ENCODE measurements at places on chromosomes 7 and 10.

- no peak for DNase-seq
Observed at GRCh38 chr7:121049028-121049791, 60.7 kb downstream of the CPED1 start.

- no peak for DNase-seq
Observed at GRCh38 chr10:100014071-100014762, 4.5 kb upstream of the DNMBP start.

GRCh38 chr10:91345716-91346115, 64.4 kb upstream of the HECTD2 start:
- DNase-seq: no peak

DNA sequence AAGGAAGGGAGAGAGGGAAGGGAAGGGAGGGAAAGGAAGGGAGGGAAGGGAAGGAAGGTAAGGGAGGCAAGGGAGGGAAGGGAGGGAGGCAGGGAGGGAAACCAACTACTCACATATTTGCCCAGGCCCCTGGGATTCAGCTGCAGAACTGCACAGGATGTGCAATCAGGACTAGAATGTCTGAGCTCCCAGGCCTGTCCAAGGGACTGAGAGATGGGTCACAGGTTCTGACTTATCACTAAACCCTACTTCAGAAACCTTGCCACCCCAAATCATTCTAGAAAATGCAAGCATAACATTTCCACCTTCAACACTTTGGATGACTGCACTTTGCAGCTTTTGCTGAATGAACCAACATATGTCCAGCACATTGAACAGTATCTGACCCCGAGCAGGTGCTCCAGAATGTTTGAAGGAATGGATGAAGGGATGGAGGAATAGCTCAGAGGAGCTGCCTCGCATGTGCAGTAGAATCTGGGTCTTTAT, 245.3 kb downstream of the KCNMA1 start:
- no peak for DNase-seq

DNA sequence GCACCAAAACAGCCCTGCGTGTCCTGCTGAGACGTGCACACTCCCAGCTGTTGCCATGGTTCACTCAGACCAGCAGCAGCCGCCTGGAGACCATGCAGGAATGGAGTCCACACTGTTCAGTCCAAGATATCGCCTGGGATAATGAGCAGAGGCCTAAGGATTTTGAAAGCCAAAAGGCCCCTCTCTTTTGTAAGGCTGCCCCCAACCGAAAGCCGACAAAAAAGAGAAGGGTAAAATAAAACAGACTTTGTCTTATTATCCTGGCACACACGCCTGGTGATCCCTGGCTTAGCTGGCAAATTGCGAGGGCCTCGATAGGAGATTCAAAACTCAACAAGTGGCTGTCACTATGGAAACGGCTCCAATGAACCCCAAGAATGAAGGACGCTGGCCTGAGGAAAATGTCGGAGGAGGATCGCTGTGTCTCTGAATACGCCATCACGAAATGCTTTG, 263.6 kb downstream of the SKIDA1 start:
- DNase-seq: no peak

DNA sequence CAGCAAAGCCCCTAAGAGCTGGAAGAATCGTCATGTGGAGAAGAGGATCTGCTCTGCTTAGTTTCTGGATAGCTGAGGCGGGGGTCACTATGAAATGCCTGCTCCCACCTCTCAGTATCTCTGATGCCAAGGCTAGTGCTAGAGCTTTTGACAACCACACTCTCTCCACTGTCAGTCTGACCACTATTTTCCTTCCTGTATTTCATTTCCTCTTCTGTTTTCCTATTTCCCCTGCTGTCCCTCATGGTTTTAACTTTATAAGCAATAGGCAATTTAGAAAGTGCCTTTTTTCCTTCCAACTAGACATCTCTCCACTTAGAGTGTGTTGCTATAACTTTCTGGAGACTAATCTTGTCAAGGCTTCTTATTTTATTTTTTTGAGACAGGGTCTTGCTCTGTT, 23.6 kb downstream of the C7orf57 start:
- no peak for DNase-seq

GRCh38 chr7:143285470-143285778, 666 bp downstream of the TMEM139 start:
- peak; percentile 95 for DNase-seq

DNA sequence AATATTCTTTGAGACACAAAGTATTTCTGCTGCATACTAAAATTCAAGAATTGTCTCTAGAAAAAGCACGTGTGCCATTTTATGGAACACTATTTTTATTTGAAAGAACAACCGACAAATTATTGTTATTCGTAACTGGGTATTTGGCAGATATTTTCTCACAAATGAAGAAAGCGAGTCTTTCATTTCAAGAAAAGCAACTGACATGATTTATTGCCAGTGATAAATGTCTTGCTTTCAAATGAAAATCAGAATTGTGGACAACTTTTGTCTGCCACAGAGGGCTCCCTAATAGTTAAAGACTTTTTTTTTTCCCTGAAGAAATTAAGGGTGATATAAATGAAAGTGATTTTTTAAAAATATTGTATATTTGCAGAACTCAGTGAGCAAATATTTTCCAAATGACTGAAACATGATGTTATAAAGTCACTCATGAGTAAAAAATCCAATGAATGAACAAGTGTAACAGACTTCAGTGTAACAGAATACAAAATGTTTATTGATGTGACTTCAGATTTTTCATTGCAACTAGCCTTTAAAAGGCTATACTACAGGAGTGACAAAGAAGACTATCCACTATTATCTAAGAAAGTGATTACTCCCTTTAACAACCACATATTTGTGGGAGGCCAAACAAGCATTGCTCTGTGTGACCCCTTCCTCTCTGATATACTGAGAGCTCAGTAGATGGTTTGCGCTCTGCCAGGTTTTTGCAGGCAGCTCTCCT, 49.0 kb upstream of the SEMA3E start:
- no peak for DNase-seq

GRCh38 chr10:102280397-102281101, 35.2 kb downstream of the GBF1 start:
- no peak for DNase-seq

DNA sequence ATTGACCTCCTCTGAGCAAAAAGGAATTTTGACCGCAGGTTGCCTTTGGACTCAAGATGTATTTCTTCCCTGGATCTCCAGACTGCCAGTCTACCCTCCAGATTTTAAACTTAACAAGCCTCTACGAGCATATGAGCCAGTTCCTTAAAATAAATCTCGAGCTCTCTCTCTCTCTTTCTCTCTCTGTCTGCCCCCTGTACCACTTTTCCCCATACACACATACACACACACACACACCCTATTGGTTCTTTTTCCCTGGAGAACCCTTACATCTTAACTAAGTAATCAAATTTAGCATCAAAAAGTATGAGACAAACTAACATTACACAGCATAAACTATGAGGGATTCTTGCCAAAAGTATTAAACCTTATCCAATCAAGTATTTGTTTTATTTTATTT, 11.4 kb downstream of the BCAP29 start:
- DNase-seq: no peak

DNA sequence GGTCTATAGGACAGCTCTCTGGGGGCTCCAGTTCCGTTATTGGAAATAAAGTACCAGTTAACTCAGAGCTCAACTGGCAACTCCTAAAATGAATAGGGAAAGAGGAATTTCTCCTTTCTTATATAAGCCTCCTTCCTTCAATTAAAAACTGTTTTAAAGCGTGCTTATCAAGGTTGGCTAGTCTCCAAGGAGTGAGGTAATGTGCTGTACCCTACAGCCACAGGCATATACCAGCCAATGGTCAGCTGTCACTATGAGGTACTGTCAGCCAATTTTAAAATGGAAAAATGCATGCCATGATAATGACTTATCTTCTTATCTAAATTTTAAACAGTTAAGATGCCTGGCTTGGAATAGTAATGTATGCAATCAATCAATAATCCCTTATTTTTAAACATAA, 76.2 kb downstream of the PLCE1 start:
- DNase-seq: no peak

DNA sequence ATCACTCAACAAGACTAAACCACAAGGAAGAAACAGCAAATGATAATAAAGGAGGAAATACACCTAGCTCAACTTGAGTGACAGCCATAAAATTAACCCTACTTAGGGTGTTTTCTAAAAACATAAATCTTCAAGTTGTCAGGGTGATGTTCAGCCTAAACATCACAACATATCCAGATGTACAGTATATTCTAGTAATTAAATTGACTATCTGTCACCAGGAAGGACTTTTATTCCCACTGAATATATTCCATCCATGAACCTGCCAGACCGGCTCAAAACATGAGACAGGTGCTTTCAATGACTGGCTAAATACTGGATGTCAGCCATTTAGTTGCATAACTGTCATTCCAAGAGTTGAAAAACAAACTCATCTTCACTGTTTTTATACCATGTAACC, 298.1 kb upstream of the NEBL start:
- peak; percentile 69 for DNase-seq

GRCh38 chr10:59817773-59818172, 64.5 kb upstream of the MRLN start:
- DNase-seq: no peak

DNA sequence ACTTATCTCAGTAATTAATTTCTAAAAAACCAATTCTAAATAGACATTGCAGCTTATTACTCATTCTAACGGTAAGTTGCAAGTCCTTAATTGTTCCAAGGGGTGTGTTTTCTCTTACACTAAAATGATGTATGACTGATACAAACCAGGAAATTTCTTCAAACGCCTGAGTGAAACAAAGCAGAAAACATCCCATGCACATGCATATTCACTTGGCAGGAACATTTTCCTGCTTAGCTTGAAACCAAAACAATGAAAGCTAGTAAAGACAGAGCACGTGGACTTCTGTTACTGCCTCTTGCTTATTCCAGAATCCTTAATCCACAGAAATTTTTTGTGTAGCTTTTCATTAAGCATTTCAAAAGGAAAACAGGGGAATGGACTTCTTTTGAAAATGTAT, 187.7 kb downstream of the MTERF1 start:
- DNase-seq: no peak

DNA sequence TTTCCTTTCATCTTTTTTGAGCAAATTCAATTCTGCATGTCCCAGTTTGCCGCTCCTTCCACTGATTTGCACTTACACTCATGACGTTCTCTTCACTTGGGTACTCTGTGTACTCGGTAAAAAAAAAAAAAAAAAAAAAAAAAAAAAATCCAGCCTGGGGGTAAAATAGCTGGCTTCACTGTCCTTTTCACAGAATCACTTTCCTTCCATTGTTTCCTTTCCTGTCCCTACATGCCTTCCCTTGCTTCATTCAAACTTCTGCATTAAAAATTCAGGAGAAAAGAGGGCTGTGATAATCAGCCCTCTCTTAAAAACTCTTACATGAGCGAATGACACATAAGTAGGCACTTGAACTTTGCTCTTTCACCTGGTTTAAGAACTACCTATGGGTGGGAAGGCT, 8.7 kb downstream of the ANKRD1 start:
- DNase-seq: peak; percentile 20

GRCh38 chr10:34244756-34245484, 570.2 kb downstream of the PARD3 start:
- no peak for DNase-seq

- DNase-seq: no peak
Observed at GRCh38 chr7:53920011-53920410, 622.2 kb upstream of the VSTM2A start.

DNA sequence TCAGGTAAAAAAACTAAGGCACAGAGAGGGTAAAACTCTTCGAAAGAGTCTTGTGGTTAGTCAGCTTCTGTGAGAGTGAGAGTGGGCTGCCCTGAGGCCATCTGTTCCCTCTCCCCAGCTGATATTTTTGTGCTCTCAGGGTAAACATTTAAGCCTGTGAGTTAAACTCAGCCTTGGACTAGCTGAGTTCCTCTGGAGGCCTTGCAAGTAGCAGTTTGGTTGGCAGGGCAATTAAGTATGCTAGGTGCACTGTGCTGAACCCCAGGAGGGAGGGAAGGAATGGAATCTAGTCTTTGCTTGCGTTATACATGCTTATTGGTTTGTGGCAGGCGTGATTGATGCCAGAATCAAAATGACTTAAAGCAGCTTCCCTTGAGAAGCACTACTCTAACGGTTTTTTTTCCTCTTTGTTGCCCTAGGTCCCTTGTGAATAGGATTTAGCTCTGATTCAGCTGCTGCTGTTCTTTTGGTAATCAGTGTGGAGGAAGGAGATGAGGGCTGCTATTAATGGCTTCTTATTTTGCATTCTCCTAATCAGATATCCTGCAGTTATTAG, 140.2 kb downstream of the AUTS2 start:
- no peak for DNase-seq

DNA sequence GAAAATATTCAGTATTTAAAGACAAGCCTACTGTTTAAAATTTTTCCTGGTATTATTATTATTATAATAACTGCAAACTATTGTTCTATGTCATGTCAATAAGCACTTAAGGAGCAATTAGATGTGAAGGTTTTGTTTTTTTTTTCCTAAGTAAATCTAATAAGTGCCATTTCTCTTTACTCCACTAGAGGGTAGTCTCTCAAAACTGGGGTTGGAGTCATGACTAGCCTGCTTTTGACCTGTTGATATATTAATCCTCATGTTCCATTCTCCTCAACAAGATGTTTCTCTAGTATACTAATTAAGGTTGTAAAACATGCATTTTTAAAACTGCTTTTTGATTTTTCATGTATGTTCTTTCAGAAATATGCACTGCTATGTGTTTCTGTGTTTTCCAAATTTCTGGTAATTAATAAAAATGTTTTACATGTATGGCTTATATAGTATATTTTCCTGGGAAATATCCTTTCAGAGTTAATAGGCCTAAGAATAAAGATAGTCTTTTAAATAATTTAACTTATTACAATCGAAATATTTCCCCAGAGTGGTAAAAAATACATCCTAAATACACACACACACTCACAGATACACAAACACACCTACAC, 1.0 kb upstream of the LRRN3 start:
- peak; percentile 63 for DNase-seq

GRCh38 chr10:21336476-21337170, 188.9 kb downstream of the SKIDA1 start:
- DNase-seq: peak; percentile 91

DNA sequence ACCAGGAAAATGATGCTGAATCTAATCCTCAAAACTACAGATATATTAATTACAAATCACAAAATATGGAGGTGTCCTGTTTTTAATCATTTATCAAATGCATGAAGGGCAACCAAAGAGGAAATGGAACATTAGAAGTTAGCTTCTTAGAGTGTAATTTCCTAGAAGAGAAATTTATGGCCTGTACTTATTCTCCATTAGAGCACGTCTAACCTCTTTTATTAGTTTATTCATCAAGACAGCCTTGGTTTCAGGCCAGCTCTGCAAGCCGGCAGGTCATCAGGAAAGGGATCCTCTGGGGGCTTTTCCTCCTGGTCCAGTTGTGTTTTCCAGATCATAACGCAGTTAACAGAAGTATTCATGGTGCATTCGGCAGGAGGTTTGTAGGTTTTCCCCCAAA, 517.6 kb downstream of the KCNMA1 start:
- no peak for DNase-seq

Data from SW480 (cell line).